ENCODE measurements at places on chromosomes 12 and 14.

DNA sequence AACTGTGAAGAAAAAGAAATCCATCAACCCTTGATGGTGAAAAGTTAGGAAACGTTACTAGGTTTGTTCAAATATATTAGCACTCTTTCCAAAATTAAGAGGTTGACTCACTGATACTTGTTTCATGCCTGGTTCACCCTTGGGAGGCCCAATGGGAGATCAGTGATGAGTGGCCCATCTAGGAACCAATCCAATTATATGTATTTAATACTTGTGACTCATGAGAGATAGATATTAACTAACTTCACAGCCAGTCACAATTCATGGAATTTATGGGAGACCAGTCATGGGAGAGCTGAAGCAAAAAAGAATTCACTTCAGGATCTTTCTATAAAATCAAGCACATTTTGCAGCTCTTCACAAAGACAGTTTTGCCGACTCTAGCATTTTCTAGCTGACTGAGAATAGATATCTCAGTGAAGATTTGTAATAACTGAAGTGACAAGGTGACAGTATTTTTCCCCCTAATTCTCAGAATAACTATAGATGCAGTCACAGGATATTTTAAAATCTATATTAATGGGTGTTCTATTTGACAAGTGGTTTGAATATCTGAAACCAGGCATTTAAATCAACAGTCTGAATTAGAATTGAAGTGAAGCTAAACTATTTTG, 230.2 kb downstream of the EPS8 start:
- no peak for DNase-seq

DNA sequence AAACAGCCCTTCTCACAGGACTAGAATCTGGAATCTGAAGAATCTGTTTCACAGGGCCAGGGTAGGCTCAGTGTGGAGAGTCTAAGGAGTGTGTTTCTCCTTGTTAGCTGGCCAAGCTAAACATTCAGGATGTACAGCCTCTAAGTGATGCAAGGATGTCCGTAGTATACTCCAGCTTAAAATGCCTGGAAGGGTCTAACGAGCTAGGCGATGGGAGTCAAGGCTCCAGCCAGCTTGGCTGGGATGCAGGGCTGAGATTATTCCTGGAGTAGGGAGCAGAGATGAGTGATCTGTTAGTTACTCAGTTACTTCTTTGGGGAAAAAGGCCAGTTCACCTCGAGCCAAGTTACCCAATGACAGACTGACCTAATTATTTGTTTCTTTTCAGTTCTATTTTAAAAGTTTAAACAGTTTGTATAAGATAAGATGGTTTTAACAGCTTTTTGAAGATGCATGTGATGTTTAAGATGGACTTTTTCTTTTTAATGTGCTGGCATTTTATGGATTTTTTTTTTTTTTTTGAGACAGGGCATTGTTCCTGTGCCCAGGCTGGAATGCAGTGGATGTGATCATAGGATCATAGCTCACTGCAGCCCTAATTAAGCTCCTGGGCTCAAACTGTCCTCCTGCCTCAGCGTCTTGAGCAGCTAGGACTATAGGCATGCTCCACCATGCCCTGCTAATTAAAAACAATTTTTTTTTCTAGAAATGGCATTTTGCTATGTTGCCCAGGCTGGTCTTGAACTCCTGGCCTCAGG, 41.1 kb downstream of the SYNE2 start:
- no peak for DNase-seq

DNA sequence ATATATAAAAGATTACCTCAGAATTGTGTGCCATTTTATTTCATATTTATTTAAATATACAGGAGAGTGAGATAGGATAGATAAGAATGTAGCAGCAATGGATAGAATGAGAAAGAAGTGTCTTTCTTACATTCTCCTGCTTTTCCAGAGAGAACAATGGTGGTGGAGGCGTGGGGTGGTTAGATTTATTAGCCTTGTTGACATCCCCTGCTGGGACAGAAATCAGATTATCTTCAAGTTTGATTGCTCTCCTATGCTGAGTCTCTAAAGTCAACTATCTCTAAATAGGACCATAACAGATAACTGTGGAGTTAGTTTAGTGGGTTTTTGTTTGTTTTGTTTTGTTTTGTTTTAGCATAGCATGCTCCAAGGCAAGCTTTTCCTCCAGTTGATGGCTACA, 397.6 kb downstream of the LRFN5 start:
- DNase-seq, result no peak

DNA sequence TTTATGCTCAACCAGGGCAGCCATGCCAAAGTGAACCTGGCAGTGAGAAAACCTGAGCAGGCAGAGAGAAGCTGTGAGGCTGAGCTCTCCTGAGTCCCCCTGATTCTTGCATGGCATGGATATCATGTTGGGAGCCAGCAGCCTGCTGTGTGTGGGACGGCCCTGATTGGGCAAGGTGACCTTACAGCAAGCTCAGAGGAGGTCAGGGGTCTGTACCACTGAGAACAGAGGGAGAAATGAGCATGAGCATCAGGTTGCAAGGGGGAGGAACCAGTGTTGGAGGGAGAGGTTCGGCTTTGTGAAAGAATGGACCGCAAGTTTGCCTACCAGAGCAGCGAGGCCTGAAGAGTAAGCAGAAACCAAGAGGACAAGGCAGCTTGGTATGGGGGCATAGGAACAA, 59.1 kb upstream of the PTGR2 start:
- DNase-seq, result no peak

- no peak for DNase-seq
Measured at GRCh38 chr12:29640589-29641345, 143.0 kb downstream of the TMTC1 start.

DNA sequence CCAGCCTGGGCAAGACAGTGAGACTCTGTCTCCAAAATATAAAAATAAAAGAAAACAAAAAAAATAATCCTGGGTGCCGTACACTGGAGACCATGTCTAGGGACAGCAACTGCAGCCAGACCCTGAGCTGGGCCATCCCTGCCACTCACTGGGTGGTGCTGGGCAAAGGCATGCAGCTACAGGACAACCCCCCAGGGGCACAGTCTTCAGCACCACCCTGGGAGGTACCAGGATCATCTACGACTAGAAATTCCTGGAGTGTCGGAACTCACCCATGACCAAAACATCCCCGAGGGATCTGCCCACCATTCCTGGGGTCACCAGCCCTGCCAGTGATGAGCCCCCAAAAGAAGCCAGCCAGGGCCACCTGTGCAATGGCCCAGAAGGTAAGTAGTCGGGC, 35.7 kb upstream of the SUPT16H start:
- no peak for DNase-seq

Measured in breast epithelium (tissue), 4 donors.